ENCODE measurements at places on chromosomes 13 and 19. TPM values are rescaled to one million over a fixed set of nuclear protein-coding genes. Genes with fewer than 3 reads are reported as not detected.

DNA sequence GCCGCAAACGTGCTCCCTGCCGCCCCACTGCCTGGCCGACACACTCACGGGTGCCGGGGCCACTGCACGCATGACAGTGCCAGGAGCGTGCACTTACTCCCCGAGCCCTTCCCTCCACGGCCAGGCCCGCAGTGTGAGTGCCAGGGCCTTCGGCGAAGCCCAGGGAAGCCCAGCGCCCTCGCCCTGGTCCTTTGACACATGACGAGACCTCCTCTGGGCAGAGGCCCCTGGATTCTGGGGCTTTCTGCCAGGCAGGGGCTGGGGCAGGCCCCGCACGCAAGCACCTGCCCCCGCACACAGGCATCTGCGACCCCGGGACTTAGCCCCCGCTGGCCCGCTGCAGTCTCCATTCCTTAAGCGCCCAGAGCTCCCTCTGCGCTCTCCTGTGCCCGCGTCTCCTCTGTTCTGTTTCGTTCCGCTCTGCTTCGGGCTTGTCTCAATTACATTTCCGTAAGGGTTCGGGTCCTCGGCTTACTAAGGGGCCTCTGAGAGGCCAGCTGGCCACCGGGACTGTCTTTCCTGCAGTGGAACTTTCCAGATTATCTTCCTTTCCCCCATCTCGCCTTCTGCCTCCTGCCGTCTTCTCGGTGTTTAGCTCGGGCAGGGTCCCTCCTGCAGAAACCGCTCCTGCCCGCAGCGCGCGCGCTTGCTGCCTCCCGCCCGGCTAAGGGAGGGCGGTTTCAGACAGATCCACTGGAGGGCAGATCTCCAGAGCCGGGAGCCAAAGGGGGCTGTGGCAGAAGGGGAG lies 98.8 kb downstream of the ING1 start:
- H3K4me3 ChIP-seq, result no peak overlapping the region
- no peaks in the 10 kb centered on the region for H3K36me3 ChIP-seq
- peaks cover 7% of the 10 kb centered on the region for H3K27me3 ChIP-seq
- no peaks in the 10 kb centered on the region for H3K4me1 ChIP-seq

GRCh38 chr13:65926750-65927171 lies 1303.4 kb downstream of the PCDH9 start:
- H3K27ac ChIP-seq, result no peak overlapping the region
- no peaks in the 10 kb centered on the region for H3K27me3 ChIP-seq
- DNase-seq, result no peak

GRCh38 chr13:50378509-50379044 lies 363.3 kb downstream of the KCNRG start:
- H3K27me3 ChIP-seq, result no peaks in the 10 kb centered on the region
- no peaks in the 10 kb centered on the region for H3K36me3 ChIP-seq
- H3K4me3 ChIP-seq, result no peak overlapping the region
- no peak overlapping the region for H3K27ac ChIP-seq
- H3K4me1 ChIP-seq, result no peaks in the 10 kb centered on the region

DNA sequence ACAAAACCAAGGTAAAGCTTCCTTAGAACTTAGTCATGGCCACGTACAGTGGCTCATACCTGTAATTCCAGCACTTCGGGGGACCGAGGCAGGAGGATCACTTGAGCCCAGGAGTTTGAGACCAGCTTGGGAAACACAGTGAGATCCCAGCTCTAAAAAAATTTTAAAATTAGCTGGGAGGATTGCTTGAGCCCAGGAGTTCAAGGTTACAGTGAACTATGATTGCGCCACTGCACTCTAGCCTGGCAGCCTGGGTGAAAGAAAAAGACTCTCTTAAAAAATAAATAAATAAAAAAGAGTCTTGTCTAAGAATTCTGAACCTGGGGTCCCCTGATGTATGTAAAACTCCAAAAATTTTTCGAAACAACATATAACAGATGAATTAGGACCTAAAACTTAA lies 34.9 kb downstream of the N4BP2L2 start:
- H3K4me1 ChIP-seq, result no peaks in the 10 kb centered on the region
- no peaks in the 10 kb centered on the region for H3K27me3 ChIP-seq
- no peak for DNase-seq

DNA sequence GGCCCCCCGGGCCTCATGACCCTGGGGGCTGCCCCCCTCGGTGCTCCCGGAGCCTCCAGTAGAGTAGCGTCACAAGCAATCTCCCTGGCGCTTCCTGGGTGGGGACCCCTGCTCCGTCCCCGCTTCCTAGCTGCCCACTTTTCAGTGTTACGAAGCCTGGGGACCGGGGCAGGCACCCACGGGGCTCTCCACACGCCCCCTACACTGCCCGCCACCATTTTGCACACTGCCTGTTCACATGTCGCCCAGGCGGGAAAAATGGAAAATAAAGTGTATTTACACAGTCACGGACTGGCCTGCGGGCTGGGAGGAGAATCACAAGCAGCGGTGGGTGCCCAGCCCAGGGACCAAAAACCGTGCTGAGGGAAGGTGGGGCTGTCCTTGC lies 9.5 kb downstream of the PRR36 start:
- no peak for DNase-seq
- peaks cover 37% of the 10 kb centered on the region for H3K4me1 ChIP-seq
- no peaks in the 10 kb centered on the region for H3K36me3 ChIP-seq
- H3K27ac ChIP-seq, result no peak overlapping the region
- no peak overlapping the region for H3K4me3 ChIP-seq

Gene ZNF723
- not detected for total RNA-seq

Gene PSG2
- total RNA-seq, result not detected
